A549 (cell line): ENCODE measurements at places on chromosomes 5 and 9.
A peak's percentile ranks its signal among the peaks of the same experiment; 100 is the strongest.

- no peak for DNase-seq
These were observed 32.0 kb downstream of the SLC46A2 start for GRCh38 chr9:112858625-112859147.

- no peak for DNase-seq
These were observed 190.1 kb downstream of the GADD45G start for GRCh38 chr9:89794918-89795317.

DNA sequence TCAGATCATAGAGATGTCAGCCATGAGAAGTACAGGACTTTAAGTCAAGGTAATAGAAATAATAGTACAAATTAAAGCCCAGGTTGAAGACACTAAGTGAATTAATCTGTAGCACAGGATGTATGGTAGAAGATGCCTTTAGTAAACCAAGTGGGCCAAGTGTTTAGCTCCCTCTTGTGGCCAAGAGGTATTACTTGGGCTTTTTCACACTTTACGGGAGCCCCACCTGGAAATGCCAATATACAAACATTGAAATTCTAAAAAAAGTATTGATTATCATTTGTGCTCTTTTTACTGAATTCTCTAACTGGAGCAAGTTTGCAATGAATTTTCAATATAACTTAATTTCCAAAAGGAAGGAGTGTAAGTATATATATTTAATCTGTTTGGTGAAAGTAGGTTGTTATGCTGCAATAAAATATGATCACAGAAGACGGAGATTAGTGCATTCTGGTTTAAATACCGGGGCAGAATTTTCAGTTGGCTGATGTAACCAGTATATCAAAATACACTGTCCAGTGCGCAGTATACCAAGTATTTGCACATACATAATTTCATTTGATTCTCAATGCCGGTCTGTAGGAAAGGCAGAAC, 84.7 kb downstream of the PARP8 start:
- peak; percentile 2 for DNase-seq

DNA sequence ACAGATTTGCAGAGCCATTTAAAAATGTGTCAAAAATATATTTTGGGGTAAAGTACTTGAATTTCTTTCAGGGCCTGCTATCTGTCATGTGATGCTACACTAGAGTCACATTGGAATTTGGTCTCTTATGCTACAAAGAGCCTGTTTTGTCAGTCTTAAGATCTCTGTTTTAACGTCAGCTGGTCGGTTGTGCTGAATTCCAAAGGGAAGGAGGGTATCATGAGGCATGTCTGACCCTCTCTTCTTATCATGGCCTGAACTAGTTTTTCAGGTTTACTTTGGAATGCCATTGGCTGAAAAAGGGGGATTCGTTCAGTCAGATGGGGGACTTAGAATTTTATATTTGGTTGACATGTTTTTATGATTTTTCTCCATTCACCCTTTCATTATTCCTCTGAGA, 290.6 kb downstream of the CD180 start:
- no peak for DNase-seq

DNA sequence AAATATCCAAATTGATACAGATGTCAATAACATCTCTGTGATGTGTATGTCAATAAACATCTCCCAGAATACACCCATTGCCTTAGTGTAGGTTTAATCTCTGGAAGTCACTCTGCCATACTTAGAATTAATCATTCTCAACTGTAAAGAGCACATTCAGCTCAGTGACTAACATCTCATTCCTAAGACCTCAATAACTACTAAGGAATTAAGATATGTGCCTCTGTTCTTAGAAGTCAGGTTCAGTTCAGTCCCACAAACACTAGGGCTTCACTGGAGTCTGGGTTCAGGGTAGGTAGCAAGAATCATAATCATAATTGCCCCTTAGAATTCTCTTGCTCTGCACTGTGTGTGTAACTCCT, 31.7 kb downstream of the UGCG start:
- DNase-seq, result no peak

DNA sequence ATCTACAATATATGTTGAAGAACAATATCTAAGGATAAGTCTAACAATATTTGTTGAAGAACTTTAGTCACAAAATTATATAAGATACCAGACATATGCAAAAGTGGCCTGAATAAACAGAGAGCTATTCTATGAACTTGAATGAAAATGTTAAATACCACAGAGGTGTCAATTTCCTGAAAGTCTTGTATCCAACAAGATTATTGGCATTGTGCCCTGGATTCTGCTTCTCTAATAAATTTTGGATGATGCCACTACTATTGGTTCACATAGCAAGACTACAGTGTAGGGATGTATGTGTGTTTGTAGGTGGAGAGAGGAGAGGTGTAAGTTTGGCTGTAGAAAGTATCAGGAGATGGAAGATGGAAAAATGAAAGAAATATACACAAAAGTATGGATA, 731.8 kb upstream of the RGMB start:
- DNase-seq, result no peak

DNA sequence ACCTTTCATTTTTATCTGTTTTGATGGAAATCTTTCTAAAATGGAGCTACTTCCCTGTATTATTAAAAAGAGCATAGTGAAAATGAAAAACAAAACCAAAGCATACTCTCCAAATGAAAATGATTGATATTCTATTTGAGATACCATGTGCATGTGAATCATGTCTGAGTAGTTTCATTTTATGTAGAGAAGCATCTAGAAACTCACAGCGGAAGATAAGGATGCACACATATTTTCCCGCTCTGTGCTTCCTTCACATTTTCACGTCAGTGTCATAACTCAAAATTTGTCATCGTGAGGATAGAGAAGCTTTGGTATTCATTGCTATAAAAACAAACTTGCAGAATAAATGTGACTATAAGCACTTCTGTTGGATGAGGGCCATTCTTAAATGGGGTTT, 34.0 kb upstream of the CLINT1 start:
- no peak for DNase-seq
